ENCODE measurements at places on chromosomes 5 and 9.

GRCh38 chr5:71891856-71892255 is 172.8 kb downstream of the CARTPT start:
- DNase-seq, result no peak

DNA sequence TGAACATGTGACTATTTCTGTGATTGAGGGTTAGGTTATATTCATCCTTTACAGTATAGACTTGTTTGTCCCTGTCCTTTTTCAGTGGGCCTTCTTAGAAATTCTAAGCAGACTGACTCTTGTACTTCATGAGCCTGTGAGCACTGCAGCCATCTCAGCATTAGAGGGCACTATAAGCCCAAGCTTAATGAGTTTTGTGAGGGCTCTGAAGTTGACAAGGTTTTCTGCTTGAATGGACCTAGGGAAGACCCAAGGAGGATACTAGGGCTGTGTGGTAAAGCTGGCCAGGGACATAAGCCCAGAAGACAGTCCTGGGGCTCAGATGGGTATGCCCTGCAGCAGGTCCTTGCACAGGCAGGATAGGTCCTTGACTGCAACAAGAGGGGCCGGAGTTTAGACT is 126.5 kb downstream of the MRPS30 start:
- DNase-seq, result no peak

DNA sequence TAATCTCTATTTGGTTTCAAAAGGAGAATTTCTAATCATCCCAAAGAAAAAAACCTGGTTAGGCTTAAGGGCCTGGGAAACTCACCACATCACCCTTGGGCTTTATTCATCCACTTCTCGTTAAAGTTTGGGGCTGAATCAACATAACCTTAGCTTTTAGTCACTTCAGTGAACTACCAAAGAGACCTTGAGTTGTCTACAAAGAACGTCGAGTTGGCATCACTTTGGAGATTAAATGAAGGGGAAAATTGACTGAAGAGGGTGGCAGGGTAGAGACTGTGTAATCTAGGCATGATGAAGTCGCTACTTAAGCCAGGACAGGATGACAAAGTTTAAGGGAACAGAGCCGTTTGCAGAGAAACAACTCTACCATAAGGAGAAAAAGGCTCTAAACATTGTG is 341.4 kb downstream of the RAB3C start:
- no peak for DNase-seq

DNA sequence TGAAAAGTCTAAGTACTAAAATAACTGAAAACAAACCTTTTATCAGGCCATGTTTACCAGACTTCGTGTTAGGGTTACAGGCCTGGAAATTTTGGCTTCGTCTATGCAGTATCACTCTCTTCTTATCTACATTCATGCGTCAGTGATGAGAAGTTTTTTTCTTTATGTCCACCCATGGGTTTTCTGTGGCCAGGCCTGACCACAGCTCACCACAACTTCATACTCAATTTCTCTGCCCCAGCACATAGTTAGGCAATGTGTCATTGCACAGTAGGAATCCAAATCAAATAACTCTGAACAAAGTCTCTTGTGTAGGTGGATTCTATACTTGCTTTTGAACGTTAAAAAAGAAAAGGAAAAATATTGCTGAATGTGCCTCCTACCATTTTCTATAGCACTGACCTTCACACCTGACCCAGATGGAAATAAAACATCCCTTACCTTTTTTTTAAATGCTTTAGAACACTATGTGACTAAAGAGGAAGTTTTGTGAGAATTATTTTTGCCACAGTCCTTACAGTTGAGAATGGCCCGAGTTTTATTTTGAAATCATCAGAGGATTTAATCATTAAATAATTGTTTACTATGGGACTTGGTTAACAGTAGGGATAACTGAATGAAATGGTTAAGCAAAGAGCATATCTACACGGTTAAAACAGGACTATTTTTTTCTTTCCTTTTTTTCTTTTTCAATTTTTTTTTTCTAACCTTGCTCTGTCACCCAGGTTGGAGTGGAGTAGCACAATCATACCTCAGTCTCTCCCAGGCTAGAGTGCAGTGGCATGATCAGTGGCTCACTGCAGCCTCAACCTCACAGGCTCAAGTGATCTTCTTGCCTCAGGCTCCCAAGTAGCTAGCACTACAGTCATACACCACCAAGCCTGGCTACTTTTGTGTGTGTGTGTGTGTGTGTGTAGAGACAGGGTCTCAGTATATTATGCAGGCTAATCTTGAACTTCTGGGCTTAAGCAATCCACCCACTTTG is 1247.0 kb upstream of the ACO1 start:
- DNase-seq, result no peak

GRCh38 chr5:124745928-124746915 is at the start of gene ZNF608:
Gene ZNF608, minus strand, starts transcription at chr5:124746639. Its CDS starts 1,650 bp downstream, at chr5:124744989.
- peak; percentile 86 for DNase-seq

- no peak for DNase-seq
Measured at GRCh38 chr5:174167080-174167910, 121.8 kb downstream of the NSG2 start.

GRCh38 chr5:173752653-173753052 is 135.5 kb upstream of the CPEB4 start:
- DNase-seq, result peak; percentile 72

DNA sequence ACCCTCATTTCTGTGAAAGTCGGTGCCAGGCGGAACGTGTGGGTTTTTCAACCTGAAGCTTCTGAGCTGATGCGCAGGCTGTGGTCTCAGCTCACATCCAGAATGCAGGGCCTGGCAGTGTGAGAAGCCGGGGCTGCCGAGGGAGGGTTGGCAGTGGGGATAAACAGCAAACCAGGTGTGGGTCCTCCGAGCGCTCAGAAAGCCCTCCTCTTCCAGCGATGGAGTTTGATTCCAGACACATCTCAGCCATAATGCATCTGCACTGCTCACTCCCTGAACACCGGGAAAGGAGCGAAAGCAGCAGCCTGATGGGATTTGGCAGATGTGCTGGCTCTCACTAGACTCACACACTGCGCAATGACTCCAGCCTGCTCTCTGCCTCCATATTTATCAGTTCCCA is 280.1 kb downstream of the HSPA4 start:
- no peak for DNase-seq

DNA sequence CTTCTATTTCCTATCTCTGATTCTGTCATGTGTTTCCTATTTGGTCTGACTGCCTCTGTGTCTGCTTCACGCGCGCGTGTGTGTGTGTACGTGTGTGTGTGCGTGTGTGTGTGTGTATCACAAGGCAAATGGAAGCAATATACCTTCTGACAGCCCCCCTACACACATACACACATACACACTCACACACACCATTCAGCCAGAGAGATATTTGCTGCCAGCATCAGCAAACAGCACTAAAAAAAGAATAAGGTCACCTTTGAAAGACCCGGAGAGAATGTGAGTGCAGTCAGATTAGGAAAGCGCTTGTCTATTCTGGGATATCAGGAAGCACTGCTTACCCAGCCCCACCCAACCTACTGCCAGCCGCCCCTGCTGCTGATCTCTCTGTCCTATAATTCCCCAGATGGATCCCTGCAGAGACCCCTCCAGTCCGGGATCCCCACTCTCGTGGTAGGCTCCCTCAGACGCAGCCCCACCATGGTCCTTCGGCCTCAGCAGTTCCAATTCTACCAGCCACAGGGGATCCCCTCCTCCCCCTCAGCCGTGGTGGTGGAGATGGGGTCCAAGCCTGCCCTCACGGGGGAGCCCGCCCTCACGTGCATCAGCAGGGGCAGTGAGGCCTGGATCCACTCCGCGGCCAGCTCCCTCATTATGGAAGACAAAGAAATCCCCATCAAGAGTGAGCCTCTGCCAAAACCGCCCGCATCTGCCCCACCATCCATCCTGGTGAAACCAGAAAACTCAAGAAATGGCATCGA is 45.7 kb downstream of the PLAC8L1 start:
- no peak for DNase-seq

GRCh38 chr5:132525299-132525724 is 18.0 kb downstream of the IL5 start:
- no peak for DNase-seq

GRCh38 chr9:83219924-83220438 is 157.0 kb upstream of the RASEF start:
- DNase-seq, result no peak

DNA sequence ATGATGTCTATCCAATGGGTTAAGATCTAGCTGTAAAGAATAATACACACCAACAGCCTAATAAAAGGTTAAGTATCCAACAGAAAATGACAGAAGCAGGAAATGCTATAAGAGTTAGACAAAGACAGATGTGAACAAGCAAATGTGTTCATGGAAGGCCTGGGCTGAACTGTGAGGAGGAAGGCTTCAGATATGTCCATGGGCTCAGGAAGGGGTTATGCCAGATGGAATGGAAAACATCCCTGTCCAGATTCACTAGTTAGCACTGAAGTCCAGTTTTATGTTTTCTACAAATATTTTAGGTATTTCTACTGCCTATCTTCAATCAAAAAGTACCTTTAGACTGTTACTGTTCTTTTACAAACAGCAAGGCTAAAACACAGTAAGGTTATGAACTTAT is 27.1 kb downstream of the ERAP1 start:
- no peak for DNase-seq

DNA sequence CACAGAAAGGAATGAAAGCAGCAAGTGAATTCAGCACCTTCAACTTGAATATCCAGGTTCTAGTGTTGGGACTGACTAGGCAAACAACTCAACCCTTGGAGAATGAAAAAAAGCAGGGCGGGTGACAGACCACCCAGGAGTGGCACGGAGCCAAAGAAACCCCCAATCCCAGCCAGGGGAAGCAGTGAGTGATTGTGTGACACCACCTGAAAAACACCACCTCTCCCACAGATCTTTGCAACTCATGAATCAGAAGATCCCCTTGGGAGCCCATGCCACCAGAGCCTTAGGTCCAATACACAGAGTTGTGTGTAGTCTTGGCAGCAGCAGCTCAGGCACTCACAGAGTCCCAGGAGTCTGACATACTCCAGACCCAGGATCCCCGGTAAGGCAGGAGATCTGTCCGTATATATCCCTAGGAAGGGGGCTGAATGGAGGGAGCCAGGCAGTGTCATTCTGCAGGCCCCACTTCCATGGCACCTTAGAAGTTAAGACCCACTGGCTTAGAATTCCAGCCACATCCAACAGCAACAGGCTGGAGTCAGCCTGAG is 22.1 kb upstream of the ROR2 start:
- no peak for DNase-seq

DNA sequence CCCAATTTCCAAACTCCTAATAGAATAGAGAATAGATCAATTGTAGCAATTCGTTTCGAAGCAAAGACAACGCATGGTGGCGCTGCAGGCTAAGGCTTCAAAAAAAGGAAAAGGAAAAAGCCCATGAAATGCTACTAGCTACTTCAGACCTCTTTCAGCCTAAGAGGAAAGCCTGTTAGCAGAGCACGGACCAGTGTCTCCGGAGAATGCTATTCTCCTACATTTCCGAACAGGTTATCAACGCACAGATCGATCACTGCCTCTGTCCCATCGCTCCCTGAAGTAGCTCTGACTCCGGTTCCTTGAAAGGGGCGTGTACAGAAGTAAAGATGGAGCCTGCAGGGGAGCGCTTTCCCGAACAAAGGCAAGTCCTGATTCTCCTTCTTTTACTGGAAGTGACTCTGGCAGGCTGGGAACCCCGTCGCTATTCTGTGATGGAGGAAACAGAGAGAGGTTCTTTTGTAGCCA is at the start of gene PCDHB15:
Gene PCDHB15, plus strand, starts transcription at position 146 of the 468 bp plus-strand sequence. Its CDS starts 184 bp downstream, at position 330.
- no peak for DNase-seq

GRCh38 chr9:37215381-37215780 is 95.0 kb downstream of the ZCCHC7 start:
- no peak for DNase-seq

DNA sequence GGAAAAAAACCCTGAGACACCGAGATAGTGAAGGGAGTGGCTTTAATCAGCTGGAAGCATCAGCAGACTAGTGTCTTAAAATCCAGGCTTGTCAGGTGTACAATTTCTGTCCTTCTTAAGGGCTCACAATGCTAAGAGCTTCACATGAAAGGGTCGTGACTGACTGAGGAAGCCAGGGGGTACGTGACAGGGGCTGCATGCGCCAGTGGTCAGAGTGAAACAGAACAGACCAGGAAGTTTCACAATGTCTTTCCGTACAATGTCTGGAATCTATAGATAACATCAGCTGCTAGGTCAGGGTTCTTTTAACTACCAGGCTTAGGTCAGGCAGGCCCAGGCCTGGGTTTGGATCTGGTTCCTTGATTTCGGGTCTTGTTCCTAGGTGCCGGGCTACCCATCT is 253.0 kb downstream of the CDH10 start:
- DNase-seq, result peak; percentile 93

DNA sequence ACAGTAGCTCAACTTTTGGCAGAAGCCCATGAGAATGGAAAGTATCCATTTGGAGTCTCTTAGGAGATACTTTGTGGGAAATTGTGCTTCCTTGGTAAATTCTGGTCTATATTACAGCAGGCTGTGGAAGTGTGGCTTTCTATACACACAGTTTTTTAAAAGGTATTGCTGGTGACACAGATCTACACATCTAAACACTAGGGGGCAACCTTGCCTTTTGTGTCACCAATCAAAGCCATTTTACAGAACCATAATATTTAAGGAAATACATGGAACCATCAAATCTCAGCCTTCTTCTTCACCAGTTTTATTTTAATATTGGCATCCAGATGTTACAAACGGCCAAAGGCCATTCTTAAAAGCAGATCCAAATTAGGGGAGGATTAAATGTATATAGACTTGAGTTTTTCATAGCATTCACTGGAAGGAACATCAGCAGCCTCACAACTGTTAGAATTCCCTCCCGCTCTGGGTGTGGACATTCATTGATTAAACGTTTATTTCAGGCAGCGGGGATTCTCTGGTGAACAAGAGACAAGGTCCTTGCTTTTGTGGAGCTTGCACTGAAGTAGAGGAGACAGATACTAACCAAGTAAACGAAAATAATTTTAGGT is 132.4 kb upstream of the EPB41L4A start:
- peak; percentile 67 for DNase-seq

- no peak for DNase-seq
Measured at GRCh38 chr5:116668390-116668789, 93.8 kb upstream of the SEMA6A start.

DNA sequence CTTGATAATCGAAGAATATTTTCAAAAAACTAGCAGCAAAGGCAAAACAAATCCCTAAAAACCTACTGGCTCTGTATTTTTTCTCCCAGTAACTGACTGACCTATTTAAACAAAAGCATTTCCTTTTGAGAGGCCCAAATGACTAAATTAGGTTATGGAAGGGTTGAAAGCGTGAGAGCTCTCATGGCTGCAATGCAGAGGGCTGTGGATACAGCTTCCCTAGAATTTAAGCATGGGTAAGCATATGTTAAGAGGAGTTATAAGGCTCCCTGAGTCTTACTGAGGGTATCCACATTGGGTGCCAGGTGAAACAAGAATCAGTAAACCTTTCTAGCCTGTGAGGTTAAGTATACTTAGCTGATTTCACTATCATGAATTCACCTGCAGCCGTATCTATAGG is 32.3 kb downstream of the SHISAL2B start:
- peak; percentile 10 for DNase-seq

DNA sequence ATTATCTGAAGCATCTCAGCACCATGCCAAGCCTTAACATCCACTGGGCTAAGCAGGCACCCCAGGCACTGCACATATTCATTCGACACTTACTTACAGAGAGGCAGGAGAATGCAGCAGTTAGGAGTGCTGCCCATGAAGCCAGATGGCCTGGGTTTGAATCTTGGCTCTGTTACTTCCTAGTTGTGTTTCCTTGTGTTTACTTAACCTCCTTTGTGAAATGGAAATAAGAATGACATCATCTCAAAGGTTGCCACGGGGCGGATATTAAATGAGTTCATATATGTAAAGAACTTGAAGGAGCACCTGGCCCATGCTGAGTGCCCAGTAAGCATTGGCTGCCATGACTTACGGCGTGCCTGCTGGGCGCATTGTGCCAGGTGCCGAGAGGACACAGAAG is 565.2 kb downstream of the CDK5RAP2 start:
- DNase-seq, result no peak

GRCh38 chr5:62077823-62078550 is 228.0 kb upstream of the KIF2A start:
- DNase-seq, result no peak

GRCh38 chr9:4080921-4081895 is 218.7 kb downstream of the GLIS3 start:
- peak; percentile 1 for DNase-seq

Measured in SK-N-DZ (cell line).